CMK (cell line): ENCODE measurements at places on chromosomes 7 and 10.

DNA sequence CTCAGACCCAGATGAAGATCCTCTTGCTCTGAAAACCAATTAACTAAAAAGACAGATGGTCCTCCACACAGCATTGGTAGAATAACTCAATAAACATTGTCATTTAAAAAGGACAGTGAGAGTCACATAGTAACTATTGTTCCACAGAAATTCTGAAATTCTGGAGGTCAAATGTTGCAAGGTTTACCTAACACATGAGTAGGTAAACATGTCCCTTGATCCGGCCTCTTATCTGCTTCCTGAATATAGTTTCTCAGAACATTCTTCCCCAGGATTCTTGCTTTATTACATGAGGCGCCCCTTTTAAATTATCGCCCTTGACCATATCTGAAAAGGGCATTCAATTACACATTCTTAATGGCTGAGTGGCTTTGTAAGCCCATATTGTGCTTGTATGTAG, 270.7 kb downstream of the SEMA3D start:
- DNase-seq, result no peak

DNA sequence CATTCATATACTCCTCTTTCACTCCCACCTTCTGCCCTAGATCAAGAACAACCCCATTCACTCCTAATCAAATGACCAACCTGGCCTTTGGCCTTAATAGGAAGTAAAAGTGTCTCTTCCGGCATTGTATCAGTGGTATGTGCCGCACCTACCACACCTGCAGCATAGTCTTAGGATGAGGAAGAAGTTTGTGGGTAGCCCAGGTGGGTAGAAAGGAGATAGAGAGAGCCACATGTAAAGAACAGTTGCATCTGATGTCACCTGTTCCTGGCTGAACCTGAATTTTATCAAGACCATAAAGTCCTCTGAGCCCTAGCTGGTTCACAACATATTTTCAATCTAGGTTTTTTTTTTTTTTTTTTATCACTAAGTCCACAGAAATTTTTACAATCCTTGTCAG, 55.5 kb upstream of the PTPN12 start:
- no peak for DNase-seq

DNA sequence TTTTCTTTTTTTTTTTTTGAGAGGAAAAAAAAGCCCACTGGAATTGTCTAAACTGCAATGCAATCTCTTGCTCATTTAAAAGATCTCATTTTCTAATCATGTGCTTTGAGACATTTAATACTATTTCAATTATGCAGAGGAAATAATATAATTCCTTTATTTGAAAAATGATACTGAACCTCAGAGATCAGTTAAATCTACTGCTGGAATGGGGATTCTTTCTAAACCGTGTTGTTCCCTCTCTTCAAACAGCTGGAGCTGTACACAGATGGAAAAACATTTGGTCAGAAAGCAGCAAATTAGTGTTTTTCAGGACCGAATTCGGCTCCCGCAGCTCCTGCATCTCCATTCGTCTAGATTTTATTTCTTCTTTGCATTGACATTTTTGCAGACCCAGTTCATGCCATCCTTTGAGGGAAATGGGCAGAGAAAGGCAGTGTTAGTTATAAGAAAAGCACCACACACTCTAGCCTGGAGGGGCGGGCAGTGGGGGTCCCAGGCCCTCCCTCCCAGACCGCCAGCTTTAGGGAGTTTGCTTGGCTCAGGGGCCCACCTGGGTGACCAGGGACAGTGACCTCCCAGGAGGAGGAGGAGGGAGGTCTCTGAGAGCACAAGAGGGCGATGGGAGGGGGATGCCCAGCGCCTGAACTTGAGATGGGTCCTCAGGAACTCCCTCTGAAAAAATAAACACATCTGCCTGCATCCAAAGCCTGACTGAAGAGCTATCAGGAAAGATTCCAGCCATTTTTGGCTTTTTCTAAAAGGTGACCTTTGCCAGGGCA, 32.4 kb downstream of the TRIM8 start:
- DNase-seq, result no peak

- no peak for DNase-seq
These were observed 120.7 kb downstream of the SRPK2 start for GRCh38 chr7:105268056-105268455.

DNA sequence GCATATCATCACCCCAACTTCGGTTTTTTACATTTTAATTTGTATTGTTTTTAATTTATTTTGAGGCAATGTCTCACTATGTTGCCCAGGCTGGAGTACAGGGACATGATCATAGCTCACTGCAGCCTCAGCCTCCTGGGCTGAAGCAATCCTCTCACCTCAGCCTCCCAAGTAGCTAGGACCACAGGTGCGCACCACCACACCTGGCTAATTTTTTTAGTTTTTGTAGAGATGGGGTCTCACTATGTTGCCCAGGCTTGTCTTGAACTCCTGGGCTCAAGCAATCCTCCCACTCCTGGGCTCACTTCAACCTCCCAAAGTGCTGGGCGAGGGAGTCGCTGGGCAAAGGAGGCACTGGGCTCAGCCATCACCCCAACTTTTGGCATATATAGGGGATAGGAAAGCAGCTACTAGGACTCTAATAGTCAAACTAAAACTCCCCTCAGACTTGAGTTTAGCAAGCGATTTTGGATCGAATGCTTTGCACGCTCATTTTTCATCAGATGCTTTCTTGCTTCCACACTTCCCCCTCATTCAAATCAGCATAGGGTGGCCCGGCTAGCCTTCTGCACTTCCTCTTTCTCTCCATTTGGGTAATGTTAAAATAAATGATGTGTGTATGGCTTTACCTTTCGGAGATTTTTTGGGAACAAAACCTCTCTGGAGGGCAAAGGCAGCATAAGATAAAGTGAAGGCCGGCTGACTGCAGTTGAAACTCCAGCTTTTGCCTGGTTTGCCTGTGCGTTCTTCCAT, 20.8 kb upstream of the NMT2 start:
- no peak for DNase-seq

- no peak for DNase-seq
These were observed 165.0 kb upstream of the TBX20 start for GRCh38 chr7:35418716-35419390.
